Brain (organoid and tissue), 16 donors: ENCODE measurements at places on chromosomes 4 and X.

DNA sequence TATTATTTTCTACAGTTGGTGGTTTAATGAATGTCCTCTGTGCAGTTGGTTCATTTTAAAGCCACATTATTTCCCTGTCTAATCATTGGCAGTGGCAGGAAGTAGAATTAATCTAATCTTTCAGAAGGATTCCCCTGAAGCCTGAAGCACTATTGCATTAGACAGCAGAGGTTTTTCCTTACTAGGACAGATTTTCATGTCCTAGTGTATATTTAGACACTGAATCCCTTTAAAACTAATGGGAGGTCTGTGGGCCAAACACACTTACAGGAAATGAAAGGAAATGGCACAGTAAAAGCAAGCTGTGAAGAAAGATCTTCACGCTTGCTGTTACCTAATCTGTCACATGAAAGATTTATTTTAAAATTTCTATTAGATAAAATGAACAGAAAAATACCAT lies 165.2 kb downstream of the SLC39A8 start:
- no peak for DNase-seq

- no peak for DNase-seq
Measured at GRCh38 chr4:147060151-147060931, 114.7 kb upstream of the TTC29 start.

GRCh38 chrX:125544031-125544660 lies 224.5 kb downstream of the TEX13C start:
- DNase-seq: no peak

DNA sequence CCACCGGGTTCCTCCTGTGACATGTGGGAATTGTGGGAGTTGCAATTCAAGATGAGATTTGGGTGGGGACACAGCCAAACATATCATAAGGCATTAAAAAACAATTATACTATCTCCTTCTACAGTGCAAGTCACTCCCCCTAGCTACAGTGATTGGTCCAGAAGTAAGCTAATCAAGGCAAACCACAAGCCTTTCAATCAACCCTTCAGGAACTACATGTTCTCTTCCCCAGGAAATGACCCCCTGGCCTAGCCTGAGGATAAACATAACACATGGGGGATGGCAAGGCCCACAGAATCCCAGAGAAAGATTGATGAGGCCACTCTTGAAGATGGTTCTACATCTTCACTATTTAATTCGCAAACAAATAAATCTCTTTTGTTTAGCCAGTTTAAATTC lies 25.2 kb upstream of the FAM241A start:
- no peak for DNase-seq

DNA sequence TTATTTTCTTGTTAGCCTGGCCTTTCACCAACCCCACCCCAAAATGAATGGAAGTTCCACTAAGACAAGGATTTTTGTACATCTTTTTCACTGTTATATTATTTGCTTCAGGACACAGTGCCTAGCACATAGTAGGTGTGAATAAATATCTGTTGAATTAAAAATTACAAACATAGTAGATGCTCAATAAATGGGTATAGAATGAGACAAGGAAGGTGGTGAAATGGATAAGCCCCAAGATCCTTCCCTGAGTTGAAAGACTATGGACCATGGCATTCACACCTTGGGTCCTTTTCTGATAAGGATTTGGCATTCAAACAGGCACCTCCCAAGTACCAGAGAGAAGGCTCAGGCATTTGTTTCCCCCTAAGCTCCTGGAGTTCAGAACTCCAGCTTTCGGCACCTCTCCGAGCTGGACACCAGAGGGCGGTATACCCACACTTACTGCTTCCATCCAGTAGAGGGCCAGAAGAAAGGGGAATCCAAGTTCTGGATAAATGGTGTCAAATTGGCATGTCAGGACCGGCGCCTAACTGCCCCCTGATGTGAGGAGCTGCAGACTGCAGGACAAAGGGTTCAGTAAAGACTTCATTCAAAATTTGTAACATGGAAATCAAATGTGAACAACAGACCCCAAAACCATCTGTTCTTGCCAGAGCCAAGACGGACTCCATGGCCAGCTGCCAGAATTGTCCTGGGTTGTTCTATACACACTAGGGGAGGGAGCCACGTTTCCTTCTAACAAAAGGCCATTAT lies 193.0 kb downstream of the GPC3 start:
- peak; percentile 88 for DNase-seq

- no peak for DNase-seq
Measured at GRCh38 chr4:152929888-152930287, 6.2 kb upstream of the FHDC1 start.

DNA sequence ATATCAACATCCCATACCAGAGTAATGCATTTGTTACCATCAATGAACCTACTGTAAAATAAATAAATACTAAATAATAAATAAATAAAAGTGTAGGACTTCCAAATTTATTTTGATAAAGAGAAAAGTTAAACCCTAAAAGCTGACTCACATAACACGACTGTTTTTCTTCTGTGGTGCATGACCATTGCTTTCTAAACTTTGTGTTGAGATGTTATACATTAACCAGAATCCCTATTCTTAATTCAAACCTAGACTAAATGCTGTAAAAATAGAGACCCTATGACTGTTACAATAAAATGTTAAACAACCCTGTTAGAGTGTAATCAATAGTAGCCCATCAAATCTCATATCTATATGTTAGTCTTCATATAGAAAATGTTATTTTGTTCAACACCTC lies 20.9 kb upstream of the PRMT9 start:
- no peak for DNase-seq

DNA sequence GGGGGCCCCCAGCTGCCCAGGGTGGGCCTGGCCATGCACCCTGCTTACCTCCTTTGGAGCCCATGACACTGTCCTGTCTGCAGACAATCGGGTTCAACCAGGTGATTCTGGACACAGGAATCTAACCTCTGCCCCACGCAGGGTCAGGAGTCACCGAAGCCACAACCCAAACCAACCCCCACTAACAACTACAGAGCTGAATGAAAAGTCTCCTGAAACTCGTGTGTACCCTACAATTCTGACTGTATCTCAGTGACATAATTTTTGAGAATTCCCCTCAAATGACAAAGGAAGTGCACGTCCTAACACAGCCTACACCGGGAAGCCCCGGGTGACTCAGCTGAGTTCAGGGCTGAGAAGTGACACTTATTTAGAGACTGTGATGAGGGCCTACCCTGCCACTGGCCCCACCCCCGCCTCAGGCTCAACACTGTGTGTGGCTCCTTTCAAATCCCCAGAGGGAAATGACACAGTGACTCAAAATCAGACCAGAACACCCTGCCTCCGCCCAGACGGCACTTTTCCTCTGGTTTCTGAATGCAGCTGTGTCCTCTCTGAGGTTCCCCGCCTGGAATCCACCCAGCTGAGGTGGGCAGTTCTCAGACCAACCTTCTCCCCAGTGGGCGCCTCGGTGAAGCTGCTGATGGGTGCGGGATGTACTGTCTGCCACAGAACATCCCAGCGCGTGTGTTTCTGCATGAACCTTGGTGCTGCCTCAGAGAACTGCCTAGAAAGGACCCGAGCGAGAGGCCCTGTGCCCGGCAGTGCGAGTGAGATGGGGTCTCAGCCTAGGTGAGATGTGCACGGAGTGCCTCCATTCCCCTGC lies 9.9 kb downstream of the TNIP2 start:
- DNase-seq: no peak

DNA sequence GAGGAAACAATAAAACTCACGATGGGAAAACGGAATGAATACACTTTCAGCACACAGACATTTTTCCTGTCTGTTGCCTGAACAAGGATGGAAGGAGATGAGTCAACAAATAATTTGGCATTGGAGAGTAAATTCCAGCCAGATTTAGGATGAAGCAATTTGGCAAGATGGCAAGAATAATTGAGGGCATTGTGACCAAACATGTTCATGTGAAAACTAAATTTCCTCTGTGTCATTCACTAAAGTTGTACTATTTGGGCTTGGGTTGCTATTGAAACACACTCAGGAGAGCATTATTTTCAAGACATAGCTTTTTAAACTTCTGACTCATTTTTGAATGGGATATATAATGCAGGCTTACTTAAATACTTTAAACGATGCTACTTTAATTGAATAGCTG lies 1614.4 kb downstream of the PCDH19 start:
- no peak for DNase-seq

GRCh38 chrX:154040307-154040756 lies 20.6 kb upstream of the IRAK1 start:
- no peak for DNase-seq

GRCh38 chrX:68115371-68115770 lies 317.9 kb downstream of the OPHN1 start:
- DNase-seq: no peak

- no peak for DNase-seq
Measured at GRCh38 chrX:118513120-118513898, 17.7 kb downstream of the DOCK11 start.

GRCh38 chrX:136825771-136826170 lies 45.0 kb upstream of the ARHGEF6 start:
- DNase-seq: no peak

DNA sequence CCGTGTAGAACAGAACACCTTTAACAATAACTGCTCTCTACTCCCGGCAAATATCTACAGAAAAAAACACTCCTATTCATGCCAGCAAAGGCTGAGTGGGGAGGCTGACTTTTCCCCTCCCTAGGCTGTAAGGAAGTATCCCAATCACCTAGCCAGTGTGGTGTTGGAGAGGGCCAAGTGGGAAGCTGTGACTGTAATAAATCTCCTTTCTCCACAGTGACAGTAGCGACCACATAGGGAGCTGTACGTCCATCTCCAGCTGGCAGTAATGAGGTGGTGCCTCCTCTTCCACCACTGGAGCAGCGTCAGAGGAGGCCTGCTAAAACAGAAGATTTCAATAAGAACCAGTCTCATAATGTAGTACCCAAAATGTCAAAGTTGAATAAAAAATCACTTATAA lies 47.9 kb upstream of the PLAC1 start:
- DNase-seq: no peak

DNA sequence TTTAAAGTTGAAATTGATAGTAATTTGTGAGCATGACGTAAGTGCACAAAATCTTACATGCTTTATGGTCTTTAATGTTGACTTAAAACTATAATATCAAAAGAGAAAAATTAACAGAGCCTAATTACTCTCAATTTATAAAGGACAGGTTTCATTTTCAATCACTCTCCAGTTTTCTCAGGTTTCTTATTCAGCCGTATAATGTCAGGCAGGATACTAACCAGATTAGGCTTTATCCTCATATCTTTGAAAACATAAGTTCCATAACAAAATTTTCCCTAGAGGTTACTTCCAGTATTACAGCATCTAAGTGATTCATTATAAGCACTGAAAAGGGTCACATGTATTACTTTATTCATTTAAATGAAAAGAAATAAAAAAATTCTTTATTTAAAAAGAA lies 492.1 kb downstream of the PACRGL start:
- no peak for DNase-seq

DNA sequence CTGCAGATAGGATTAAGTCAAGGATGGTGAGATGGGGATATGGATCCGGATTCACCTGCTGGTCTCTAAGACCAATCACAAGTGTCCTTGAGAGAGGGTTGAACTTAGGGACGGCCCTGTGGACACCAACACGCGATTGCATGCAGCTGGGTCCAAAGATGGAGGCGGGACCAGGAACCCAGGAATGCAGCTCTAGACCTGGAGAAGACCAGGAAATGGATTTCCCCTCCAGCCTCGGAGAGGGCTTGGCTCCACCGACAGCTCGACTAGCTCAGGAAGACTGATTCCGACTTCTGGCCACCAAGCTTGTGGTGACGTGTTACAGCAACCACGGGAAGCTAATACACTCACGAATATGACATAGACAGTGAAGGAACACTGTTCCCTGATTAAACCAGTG lies 4.7 kb downstream of the C4orf50 start:
- DNase-seq: no peak

GRCh38 chr4:1767770-1768366 lies 25.2 kb upstream of the FGFR3 start:
- no peak for DNase-seq

DNA sequence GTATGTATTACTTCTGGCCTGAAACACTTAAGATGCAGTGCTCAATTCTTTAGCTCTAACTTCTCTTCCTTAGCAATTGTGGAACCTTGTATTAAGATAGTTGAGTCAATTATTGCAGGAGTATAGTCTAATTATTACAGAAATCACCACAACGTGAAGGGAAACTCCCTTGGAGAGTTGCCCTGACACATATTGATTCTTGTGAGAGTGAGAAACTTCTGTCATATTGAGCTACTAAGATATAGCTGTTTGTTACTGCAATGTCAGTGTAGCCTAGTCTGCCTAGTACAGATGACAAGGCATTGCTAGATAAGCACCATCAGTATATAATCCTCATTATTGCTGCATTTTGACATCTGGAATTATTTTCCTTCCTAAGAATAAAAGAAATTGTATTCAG lies 82.7 kb upstream of the TEX13C start:
- DNase-seq: no peak

DNA sequence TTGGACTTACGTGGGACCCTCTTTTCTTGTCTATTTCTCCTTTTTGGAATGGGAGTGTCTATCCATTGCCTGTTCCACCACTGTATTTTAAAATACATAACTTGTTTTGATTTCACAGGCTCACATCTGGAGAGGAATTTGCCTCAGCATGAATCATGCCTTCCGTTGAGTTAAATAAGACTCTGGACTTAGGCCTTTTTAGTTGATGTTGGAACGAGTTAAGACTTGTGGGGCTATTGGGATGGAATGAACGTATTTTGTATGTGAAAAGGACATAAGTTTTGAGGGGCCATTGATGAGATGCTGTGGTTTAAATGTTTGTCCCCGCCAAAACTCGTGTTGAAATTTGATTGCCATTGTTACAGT lies 66.2 kb downstream of the BEX3 start:
- no peak for DNase-seq

DNA sequence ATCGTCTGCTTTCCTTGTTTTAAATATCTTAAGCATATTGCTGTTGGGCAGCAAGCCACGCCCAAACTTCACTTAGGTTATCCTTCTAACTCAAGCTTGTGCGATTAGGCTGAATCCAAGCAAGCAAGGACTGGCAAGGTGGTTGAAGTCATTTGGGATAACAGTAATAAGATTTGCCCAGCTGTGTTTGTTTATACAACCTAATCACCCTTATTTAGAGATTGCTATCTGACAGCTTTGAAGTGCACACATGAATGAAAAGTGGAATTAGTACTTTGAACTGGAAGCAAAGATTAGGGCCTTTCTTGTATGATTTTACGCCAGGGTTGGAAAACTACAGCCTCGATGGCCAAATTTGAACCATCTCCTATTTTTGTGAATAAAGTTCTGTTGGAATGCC lies 182.1 kb downstream of the ASB9 start:
- no peak for DNase-seq

DNA sequence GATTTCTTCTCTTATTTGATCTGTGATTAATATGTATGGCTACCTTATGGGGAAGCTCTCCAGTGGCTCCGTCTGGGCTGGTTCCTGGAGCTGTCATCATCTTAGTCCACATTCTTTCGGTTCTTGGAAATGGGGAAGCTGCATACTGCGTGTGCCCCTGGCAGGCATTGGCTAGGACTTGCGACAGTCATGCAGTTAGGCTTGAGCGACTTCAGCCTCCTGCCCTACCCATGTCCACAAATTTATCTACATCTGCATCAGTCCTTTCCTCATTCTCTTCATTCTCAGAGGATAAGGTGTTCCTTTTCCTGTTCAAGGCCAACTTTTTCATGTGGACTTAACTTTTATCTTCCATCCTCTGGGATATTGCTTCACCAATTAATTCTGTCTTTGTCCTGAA lies 214.2 kb downstream of the RELL1 start:
- no peak for DNase-seq
